Stimulated activated CD8-positive, alpha-beta memory T cell treated with anti-CD3 and anti-CD28 coated beads, Interleukin-2, amount 100 ng/mL, for 1 hour (primary cell): ENCODE measurements at places on chromosomes 16 and 17.

- no peak for DNase-seq
Measured at GRCh38 chr16:30367349-30368009, 2.8 kb downstream of the TBC1D10B start.

DNA sequence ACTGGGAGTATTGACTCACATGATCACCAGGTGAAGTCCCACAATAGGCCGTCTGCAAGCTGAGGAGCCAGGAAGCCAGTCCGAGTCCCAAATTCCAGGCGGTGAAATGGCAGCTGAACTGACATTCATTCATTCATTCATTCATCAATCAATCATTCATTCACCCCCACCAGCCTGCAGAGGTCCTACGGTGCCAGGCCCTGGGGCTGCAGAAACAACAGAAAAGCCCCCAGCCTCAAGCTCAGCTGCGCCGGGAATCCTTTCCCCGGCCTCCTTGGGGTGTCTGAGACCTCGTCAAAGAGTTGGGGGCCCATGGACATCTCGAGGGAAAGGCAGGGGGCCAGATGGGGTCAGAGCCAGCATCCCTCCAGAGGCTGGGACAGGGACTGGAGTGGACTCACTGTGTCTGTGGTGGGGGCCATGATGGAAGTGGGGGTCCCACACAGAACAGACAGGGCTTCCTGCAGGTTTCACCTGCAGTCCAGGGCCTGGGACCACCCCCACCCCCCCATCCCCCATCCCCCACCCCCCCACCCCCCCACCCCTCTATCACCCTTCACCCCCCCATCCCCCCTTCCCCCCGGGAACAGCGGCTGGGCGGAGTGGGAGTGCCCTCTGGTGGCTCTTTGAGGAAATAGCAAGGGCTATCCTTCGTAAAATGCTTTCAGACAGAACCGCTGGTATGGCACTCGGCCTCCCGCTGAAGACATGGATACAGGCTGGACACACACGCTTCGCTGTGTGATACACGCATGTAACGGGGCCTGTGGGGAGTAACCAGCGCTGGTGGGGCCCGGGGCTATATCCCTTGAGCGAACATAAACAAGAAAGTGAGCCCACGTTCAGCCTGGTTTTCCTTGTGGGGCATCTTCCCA lies 8.5 kb upstream of the ZC3H18 start:
- DNase-seq, result peak; percentile 36

DNA sequence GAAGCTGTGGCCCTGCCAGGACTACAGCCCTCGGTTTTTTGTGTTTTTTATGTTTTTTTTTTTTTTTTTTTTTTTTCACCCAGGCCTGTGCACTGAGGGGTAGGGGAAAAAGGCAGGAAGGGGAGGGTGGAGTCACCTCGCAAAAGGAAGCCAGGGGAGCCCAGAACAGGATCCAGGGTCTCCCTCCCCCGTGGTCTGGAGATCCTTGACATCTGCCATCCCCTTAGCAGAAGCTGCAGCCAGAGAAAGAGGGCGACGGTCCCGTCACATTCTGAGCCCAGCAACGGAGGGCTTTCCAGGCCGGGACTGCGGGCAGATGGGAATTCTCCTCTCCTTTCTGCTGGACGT lies 29.1 kb upstream of the PHOSPHO1 start:
- no peak for DNase-seq

DNA sequence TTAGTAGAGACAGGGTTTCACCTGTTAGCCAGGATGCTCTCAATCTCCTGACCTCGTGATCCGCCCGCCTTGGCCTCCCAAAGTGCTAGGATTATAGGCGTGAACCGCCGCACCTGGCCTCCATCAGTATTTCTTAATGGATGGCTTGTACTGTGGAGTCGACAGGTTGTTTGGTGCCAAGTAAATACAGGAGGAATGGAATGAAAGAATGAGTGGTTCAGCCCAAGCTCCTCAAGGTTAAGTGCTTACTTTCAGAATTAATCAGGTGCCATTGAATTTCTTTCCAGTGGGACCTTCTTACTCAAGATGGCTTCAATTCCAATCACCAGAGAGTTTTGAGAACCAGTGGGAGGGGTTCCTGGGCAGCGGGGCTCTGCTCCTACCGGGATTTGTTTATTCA lies 25.0 kb downstream of the ALOX15 start:
- DNase-seq, result no peak

DNA sequence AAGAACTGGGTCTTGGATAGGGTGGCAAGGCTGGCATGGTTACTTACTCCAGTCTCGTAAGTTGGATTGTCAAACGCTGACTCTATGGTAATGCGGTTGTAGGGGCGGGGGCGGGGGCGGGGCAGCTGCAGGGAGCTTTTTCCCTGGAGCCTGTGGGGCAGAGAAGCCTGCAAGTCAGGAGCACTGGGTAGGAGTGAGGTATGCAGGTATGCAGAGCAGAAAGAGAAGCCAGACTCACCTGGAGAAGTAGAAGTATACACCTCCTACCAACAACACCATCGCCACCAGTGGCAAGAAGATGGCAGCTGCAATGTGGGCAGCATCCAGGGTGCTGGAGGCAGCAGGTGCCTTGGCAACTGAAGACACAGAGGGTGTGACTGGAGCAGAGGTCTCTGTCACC lies 4.8 kb upstream of the PHF12 start:
- no peak for DNase-seq

DNA sequence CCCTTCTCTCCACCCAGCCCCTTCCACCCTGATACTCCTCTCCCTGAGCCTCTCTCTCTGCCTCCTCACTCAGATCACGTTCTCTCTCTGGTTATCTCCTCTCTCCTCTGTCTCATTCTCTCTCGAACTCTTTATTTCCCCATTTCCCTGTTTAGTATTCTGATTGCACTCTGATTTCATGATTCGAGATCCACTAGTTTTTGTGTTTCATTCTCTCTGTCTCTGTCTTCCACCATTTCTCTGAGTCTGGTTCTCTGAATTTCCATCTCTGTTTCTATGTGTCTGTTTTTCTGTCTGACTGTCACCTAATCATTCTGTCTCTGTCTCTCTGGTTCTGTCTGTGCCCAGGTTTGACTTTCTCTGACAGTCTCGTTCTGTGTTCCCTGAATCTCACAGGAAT lies 2.0 kb downstream of the SEZ6L2 start:
- no peak for DNase-seq

- DNase-seq, result no peak
Measured at GRCh38 chr16:53910990-53911389, 207.0 kb downstream of the FTO start.

DNA sequence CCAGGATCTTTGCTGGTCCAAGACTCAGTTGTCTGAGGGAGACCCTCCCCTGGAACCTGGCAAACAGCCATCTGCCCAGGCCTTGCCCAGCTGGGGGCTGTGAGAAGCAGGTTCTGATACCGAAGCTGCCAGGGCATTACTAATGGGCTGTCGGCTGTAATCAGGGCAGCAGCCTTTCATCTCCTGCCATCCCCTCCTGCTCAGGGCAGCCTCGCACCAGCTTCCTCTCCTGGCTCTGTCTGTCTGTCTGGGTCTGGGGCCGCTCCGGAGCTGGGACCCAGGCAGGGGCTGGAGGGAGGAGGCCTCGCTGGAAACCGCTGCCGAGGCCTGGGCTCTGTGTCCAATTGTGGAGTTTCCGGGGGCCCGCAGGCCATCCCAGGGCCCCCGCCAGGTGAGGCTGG lies 21.6 kb upstream of the BRD7 start:
- no peak for DNase-seq

GRCh38 chr17:46922804-46923635 lies at the start of gene GOSR2:
GOSR2 (plus strand) TSS chr17:46923160; CDS start chr17:46923193, 33 bp downstream.
- DNase-seq, result peak; percentile 77

DNA sequence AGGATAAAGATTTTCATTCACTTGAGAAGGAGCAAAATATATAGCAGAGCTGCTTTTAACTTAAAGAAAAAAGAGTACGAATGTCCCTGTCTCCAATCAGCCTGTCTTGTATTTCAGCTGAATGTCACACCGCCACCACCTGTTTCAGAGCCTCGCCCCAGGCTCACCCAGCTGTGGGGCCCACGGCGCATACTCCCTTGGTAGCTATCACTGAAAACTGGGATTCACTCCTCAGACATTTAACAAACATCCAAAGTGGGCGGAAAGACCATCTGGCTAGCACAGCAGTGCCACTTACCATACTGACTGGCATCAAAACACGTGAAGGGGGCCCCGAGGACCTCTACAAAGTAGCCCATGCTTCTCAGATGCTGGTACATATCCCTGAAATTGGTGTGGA lies 25.4 kb upstream of the SLC38A8 start:
- no peak for DNase-seq

GRCh38 chr17:45038728-45039634 lies 12.5 kb downstream of the DCAKD start:
- DNase-seq, result no peak
